Jurkat, Clone E6-1 (cell line): ENCODE measurements at places on chromosomes 5 and 9.

- DNase-seq = no peak
Measured at GRCh38 chr9:70519912-70520724, 105.7 kb upstream of the KLF9 start.

- peak; percentile 41 for DNase-seq
Measured at GRCh38 chr5:57246426-57246825, 72.6 kb downstream of the GPBP1 start.

- DNase-seq = no peak
Measured at GRCh38 chr9:121637713-121638220, 13.7 kb upstream of the DAB2IP start.

DNA sequence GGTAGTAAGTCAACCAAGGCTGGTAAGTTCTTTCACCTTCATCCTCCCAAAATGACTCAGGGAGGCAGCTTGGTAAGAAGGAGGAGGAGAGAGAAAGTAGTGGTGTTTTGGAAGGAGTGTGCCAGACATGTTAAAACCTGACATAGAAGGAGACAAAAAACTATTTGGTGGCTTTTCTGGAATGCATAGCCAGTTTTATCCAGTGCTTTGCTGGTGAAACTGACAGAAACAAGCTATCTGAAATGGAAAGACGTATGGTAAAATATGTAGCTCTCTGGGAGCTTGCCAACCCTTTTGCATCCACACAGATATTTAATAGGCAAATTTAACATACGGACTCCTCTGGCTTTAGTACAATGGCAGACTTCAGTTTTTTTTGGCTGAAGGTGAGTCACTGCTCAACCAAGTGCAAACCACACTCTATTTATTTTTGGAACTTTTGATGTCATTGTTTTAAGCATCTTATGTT lies 45.4 kb downstream of the RAB14 start:
- DNase-seq = no peak

DNA sequence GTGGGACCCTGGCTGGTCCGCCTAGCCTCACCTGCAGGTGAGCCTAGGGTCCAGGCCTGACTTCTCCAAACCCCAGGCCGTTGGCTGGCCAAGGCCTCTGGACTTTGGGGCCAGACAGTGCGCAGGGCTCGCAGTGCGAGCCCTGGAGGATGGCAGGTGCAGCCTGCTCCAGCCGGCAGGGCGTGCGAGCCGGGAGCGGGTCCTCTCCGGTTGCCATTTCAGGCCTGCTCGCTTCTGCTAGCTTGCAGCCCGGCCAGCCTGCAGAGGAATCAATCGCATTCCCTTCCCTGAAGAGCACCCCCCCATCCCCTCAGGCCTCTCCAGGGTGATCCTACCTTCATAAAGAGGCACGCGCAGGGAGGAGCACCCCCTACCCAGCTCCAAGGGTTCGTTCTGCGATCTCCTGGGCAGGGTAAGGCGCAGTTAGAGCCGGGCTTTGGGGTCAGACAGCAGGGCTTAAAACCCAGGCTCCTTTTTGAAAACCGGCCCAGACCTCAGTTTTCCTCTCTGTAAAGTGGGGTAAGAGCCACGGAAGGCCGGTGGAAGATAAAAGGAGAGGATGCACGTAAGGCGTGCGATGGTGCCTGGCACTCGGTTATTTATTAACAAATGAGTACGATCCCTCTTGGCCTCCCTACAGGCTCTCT lies 6.2 kb downstream of the BARHL1 start:
- DNase-seq = no peak

- no peak for DNase-seq
Measured at GRCh38 chr9:110579034-110579861, at the start of gene SVEP1. TSS of gene SVEP1 (minus strand) at chr9:110579741. CDS start at chr9:110579543, 198 bp downstream.

DNA sequence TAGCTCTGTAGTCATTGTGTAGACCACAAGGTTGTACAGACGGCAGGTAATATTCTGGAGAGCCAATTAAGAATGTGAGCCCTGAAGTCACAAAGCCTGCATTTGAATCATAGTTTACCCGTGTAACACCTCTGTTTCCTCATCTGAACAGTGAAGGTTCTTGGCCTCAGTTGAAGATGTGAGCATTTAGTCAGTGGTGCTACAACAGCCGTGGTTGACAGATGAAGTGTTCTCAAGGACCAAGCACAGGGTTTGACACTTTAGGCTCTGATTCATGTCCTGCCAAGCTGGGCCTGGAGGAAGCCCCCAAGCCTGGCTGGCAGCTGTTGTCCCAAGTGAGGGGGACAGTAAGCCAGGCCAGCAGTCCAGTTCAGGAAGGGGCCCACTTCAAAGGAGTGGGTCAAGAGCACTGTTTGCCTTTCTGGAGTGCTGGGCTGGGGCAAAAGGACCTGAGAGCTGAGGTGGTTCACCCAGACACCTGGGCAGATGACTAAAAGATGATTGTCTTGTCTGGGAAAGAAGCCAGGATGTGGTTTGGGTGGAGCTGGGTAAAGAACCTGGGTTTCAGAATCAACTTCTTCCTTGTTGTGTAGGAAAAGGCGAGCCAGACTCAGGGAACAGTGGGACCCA lies 20.7 kb downstream of the FAXDC2 start:
- DNase-seq = peak; percentile 39

- no peak for DNase-seq
Measured at GRCh38 chr5:3356016-3356415, 239.6 kb upstream of the IRX1 start.

DNA sequence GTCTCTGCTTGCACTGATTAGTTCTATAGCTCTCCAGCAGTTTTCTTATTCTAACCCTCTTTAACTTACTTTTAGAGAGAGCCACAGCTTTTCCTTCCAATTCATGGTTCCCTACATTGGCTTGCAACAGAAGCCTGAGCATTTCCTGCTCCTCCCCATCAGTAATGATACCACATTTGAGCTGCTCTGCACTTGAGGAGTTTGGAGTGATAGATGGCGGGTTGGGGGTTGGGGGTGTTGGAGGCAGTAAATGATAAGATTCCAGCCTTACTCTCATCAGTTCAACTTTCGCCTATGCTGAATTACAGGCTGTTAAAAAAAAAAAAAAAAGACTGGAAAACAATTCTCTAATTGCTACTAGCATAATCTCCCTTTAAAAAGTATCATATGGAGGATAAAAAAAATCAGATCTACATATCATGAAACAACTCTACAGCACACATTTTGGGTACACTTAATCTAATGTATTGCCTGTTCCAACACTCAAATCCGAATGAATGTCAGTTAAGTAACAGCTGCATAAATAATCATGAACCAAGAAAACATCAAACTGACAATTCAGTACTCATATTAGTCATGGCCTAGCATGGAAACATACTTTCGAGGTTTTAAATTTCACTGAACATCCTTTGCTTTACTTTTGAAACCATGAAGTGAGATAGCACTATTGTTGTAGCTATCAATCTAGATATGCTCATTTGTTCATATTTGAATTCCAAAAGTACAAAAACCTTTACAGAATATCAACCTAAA lies 224.7 kb downstream of the NFIB start:
- no peak for DNase-seq

- no peak for DNase-seq
Measured at GRCh38 chr9:12162181-12162815, 530.9 kb upstream of the TYRP1 start.

GRCh38 chr9:75455444-75455921 lies 367.2 kb downstream of the OSTF1 start:
- no peak for DNase-seq
